ENCODE measurements at places on chromosomes 5 and 9.

DNA sequence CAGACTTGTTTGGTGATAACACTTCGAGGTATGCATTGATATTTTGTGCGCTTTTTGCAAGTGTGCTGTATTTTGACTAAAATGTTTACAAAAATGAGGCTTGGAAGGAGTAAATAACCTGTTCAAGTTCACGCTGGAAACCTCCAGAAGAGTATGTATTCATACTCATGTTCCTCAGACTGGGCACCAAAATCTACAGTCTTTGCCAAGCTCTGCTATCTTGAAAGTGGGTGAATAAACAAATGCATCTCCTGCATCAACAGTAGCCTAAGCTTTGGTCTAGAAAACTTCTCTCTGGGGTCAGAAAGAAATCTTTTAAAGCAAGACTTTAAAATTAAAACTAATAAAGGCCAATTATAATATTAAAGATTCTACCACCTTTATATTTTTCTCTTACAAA lies 157.9 kb downstream of the TRPM3 start:
- no peak for DNase-seq

GRCh38 chr5:37971483-37972024 lies 131.7 kb upstream of the GDNF start:
- DNase-seq, result no peak

DNA sequence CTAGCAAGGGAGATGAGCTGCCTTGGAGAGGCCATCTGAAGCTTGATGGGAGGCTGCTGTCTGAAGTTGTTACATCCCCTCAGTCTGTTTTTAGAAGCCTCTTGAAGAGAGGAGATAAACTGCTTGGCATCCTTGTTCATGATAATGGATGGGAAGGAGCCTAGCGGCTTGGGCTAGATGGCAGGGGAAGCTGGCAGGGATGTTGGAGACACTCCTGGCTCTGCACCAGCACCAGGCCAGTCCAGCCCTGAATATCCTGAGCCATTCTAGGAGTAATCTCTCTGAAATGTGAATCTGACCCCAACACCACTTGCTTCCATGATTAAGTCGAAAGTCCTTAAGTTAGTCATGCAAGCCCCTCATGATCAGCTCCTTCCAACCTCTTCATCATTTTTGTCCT lies 310.5 kb downstream of the NSG2 start:
- no peak for DNase-seq

DNA sequence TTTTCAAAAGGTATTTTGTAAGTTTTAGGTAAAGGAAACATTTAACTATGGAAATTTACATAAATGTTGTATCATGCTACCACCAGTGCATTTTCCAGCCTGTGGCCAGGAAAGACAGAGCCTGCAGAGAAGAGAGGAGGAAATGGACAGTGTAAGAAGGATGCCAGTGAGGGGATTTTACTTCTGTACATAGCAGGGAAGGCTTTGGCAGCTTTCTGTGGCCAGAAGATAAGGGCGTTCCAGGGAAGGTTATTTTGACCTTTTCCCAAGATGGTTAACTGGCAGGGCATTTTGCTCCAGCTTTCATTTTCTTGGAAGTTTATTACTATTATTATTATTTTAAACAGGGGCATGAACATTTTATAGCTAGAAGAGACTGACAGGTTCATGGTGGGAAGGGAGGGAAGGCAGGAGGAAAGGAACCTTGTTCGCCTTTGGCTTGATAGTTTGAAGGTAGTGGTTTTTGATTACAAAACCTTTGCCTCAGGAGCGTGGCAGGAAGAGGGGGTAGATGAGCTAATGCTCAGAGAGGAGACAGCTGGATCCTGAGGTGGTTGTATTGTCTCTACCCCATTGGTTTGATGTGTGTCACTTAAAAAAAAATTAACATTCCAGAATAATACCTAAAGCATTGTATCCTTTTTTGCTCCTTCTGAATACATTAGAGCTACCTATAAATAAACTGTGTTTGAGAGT lies 4.1 kb downstream of the ISOC1 start:
- no peak for DNase-seq

DNA sequence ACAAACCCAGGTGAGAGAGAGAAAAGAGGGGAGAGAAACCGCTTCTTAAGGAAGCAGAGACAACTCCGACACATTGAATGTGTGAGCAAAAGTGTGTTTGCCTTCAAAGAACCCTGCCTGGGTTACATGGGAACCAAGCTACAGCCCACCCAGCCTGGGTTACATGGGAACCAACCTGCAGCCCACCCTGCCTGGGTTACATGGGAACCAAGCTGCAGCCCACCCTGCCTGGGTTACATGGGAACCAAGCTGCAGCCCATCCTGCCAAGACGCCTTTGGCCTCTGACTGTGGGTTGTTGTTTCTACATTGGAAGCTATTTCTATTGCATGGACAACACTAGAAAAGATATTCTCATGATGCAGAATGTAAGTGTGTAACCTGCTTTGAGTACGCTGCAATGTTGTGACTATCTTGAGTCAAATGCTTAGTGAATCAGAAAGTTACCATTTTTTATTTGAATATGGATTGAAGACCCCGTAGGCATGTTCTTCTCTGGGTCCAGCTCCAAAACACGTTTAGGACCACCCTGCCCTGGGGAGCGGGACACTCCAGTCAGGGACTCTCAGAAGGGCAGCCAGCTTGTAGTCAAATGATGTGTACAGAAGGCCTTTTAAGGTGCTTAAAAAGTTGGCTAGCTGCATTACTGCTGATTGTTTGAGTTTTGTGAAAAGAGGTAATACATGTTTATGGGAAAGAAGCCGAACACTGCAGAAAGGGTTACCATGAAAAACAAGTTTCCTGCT lies 39.1 kb upstream of the UNC5A start:
- no peak for DNase-seq

Data from cerebellar nuclear complex (tissue), 1 donor.